Peyer's patch (tissue), 4 donors: ENCODE measurements at places on chromosomes 5 and 9. TPM values are rescaled to one million over a fixed set of nuclear protein-coding genes. Genes with fewer than 3 reads are reported as not detected.

Gene ADCY2
- total RNA-seq = 2.4 TPM

Gene ADAMTS2
- 8.3 TPM for total RNA-seq

Gene FBXL7
- total RNA-seq = 5.8 TPM

Gene TMOD1
- 5.4 TPM for total RNA-seq

Gene TGFBI
- 27.3 TPM for total RNA-seq

Gene CDH9
- total RNA-seq = not detected

Gene SLC34A1
- total RNA-seq = not detected

Gene GRM6
- total RNA-seq = not detected

Gene GPRIN1
- total RNA-seq = 0.83 TPM

Gene FLT4
- total RNA-seq = 3.9 TPM

DNA sequence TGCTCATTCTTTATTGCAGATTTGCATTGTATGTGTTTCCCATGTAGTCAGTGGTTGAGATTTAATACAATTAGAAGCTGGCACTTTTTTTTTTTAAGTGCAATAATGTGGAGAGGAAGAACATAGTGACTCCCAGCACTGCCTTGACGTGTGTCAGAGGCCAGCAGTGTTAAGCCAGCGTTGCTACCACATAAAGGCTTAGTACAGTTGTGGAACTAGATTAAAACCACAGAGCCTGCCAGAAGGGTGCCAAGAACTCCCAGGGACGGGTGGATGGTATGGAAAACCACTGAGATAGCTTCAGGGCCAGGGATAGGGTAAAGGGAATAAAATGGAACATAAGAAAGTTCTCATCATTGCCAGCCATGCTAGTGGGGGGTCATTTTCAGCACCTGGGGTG, 142.9 kb downstream of the TRIO start:
- H3K27ac ChIP-seq = no peak overlapping the region
- no peak for DNase-seq
- H3K4me1 ChIP-seq = no peaks in the 10 kb centered on the region
- peaks cover 35% of the 10 kb centered on the region for H3K36me3 ChIP-seq
- no peaks in the 10 kb centered on the region for H3K27me3 ChIP-seq

- H3K36me3 ChIP-seq = no peaks in the 10 kb centered on the region
- no peak overlapping the region for H3K4me3 ChIP-seq
- no peaks in the 10 kb centered on the region for H3K4me1 ChIP-seq
- no peaks in the 10 kb centered on the region for H3K27me3 ChIP-seq
These were observed 65.0 kb downstream of the CEMIP2 start for GRCh38 chr9:71703172-71703872.

DNA sequence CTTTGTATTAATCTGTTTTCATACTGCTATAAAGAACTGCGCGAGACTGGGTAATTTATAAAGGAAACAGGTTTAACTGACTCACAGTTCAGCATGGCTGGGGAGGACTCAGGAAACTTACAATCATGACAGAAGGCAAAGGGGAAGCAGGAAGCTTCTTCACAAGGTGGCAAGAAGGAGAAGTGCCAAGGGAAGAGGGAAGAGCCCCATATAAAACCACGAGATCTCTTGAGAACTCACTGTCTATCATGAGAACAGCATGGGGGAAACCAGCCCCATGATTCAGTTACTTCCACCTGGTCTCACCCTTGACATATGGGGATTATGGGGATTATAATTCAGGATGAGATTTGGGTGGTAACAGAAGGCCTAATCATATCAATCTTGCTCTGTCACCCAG, 60.9 kb upstream of the CHD1 start:
- H3K27me3 ChIP-seq = no peaks in the 10 kb centered on the region
- DNase-seq = no peak
- H3K4me3 ChIP-seq = no peak overlapping the region
- H3K27ac ChIP-seq = no peak overlapping the region
- H3K36me3 ChIP-seq = no peaks in the 10 kb centered on the region

DNA sequence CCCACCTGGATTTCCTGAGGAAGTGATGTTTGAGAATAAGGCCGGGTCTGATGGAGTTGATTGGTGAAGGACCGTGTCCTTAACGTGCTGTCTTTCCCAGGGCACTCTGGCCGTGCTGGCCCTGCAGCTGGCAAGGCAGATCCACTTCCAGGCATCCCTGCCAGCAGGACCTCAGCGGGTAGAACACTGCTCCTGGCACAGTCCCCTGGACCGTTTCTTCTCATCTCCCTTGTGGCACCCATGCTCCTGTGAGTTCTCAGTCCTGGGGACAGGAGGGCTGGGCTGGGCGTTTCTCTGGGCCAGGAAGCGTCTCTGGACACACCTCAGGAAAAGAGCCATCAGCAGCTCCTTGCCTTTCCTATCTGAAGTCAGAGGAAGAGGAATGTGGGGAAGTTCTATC, 4.4 kb downstream of the DELE1 start:
- H3K4me3 ChIP-seq = no peak overlapping the region
- H3K27me3 ChIP-seq = no peaks in the 10 kb centered on the region
- peaks cover 8% of the 10 kb centered on the region for H3K4me1 ChIP-seq
- DNase-seq = no peak
- peaks cover 3% of the 10 kb centered on the region for H3K36me3 ChIP-seq
- H3K27ac ChIP-seq = no peak overlapping the region

DNA sequence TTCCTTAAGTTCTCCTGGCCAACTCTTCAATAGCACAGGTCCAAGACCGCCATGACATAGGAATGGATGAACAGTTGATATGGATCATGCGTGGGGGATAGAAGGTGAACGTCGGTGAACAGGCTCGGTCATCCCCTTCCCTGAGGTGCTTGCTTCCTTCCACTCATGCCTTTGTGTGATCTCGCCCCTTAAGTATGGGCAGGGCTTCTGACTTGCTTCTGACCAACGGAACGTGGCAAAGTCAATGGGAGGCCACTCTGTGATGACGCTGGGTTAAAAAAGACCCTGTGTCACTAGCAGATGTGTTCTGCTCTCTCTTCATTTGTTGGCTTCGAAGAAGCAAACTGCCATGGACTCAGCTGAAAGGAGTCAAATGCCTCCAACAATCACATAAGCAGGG, 240.5 kb upstream of the TUT7 start:
- no peak for DNase-seq
- no peaks in the 10 kb centered on the region for H3K36me3 ChIP-seq
- no peak overlapping the region for H3K27ac ChIP-seq
- no peak overlapping the region for H3K4me3 ChIP-seq

- no peaks in the 10 kb centered on the region for H3K36me3 ChIP-seq
- no peaks in the 10 kb centered on the region for H3K27me3 ChIP-seq
- peak; percentile 83 for DNase-seq
- no peaks in the 10 kb centered on the region for H3K4me1 ChIP-seq
- no peak overlapping the region for H3K27ac ChIP-seq
These were observed 43.1 kb downstream of the BOD1 start for GRCh38 chr5:173573126-173573960.

DNA sequence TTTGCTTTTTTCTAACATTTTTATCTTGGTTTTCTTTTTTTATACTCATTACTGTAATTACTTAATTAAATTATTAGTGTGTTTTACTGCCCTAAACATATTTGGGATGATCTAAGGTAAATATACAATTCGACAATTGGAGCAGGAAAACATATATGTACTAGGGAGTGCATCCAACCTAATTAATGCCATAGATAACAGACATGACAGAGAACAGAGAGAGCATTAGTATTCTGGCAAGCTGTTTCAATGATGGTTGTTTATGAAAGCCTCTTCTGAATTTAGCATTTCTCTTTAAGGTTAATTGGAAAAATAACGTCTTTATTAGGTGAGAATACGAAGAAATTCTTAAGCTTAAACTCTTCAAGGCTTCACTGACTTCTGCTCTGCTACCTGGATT, 300.1 kb upstream of the PRR16 start:
- no peak overlapping the region for H3K27ac ChIP-seq
- no peak overlapping the region for H3K4me3 ChIP-seq
- H3K4me1 ChIP-seq = no peaks in the 10 kb centered on the region
- DNase-seq = no peak

DNA sequence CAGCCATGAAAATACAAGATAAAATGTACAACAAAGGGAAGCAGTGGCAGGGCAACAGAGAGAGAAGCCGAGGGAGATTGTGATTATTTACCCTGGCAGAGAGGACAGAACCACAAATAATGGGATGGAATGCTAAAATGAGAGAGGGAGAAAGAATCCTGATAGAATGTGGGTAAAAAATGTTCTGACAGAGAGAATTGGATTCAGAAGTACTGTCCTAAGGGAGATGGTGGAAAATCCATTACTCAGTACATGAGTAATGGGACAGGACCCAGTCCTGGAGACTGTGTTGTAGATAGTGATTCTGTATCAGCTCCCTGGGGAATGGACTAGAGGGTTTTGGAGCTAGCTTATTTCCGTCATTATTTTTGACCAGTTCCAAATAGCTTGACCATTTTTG, 831.5 kb downstream of the MAT2B start:
- no peak for DNase-seq
- no peaks in the 10 kb centered on the region for H3K27me3 ChIP-seq
- no peaks in the 10 kb centered on the region for H3K4me1 ChIP-seq
- H3K4me3 ChIP-seq = no peak overlapping the region
- H3K36me3 ChIP-seq = no peaks in the 10 kb centered on the region
- H3K27ac ChIP-seq = no peak overlapping the region

DNA sequence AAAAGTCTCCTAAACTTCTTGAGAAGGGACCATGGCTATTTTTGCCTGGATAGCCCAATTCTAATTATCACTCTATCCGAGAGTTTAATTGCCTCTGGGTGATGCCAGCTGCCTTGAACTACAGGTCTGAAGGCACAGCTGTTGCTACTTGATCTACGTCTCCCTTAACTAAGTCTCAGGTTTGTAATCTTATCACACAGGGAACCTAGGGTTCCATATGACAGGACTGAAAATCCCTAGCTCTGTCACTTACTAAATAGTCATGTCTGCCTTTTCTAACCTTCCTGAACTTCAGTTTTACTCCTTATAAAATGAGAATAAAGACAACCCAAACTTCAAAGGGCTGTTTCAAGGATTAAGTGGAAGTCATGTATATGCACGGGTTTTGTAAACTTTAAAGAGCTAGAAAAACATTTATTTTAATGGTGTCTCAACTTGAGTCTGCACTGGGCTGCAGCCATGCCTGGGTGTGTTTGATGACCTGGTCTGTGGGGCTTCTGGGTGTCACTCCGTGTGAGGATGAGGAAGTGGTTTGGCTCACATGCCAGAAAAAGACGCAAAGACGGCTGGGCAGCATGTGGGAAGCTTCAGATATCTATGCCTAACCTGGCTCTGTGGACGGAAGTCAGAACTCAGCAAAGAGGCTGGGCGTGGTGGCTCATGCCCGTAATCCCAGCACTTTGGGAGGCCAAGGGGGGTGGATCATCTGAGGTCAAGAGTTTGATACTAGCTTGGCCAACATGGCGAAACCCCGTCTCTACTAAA, 129.3 kb upstream of the SLC44A1 start:
- peak; percentile 77 for DNase-seq
- H3K36me3 ChIP-seq = no peaks in the 10 kb centered on the region
- no peak overlapping the region for H3K27ac ChIP-seq
- H3K4me3 ChIP-seq = no peak overlapping the region
- no peaks in the 10 kb centered on the region for H3K4me1 ChIP-seq

DNA sequence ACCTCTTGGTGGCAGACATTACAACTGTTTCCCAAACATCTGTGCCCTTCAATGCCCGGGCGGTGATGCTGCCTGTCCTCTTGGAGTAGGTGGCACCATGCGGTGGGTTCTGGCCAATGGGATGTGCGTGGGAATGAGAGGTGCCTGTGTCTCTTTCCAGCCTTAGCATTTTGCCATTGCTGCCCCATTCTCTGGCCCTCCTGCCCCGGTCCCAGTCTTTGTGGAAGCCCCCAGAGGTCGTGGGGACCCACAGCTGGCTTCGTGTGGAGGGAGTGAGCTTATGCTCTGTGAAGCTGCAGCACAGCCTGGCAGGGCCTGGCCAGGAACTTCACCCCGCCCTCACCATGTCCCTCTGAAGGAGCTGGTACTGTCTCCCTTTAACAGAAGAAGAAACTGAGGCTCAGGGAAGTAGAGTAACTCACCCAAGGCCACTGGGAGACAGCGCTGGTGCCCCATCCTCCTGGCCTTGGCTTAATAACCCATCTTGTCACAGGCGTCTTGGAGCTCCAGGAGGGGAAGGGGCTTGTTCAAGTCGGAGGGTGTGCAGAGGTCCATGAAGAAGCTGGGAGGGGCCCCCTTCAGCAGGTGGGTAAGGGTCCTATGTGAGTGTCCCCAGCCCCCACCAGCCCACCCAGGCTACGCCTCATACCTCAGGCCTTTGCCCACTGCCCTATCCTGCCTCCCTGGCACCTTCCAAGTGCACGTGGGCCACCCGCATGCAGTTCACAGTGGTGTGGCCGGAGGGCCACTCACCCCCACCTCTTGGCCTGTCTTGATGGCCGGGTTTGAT, 173.6 kb downstream of the GAPVD1 start:
- H3K4me1 ChIP-seq = no peaks in the 10 kb centered on the region
- H3K27me3 ChIP-seq = no peaks in the 10 kb centered on the region
- H3K36me3 ChIP-seq = no peaks in the 10 kb centered on the region
- no peak overlapping the region for H3K4me3 ChIP-seq
- H3K27ac ChIP-seq = no peak overlapping the region

GRCh38 chr5:112549605-112550166, 130.6 kb upstream of the EPB41L4A start:
- no peak overlapping the region for H3K27ac ChIP-seq
- no peak for DNase-seq
- no peaks in the 10 kb centered on the region for H3K27me3 ChIP-seq
- no peak overlapping the region for H3K4me3 ChIP-seq
- H3K36me3 ChIP-seq = no peaks in the 10 kb centered on the region
- H3K4me1 ChIP-seq = no peaks in the 10 kb centered on the region

GRCh38 chr5:1751026-1751863, 48.4 kb downstream of the MRPL36 start:
- DNase-seq = no peak
- H3K27me3 ChIP-seq = no peaks in the 10 kb centered on the region
- no peak overlapping the region for H3K27ac ChIP-seq
- H3K36me3 ChIP-seq = no peaks in the 10 kb centered on the region

GRCh38 chr9:92349771-92350739, 24.3 kb downstream of the CENPP start:
- H3K27ac ChIP-seq = peak overlapping the region; percentile 29
- H3K4me3 ChIP-seq = no peak overlapping the region
- H3K36me3 ChIP-seq = no peaks in the 10 kb centered on the region
- H3K4me1 ChIP-seq = no peaks in the 10 kb centered on the region
- H3K27me3 ChIP-seq = no peaks in the 10 kb centered on the region

- no peaks in the 10 kb centered on the region for H3K27me3 ChIP-seq
- H3K27ac ChIP-seq = no peak overlapping the region
- no peaks in the 10 kb centered on the region for H3K36me3 ChIP-seq
- H3K4me1 ChIP-seq = no peaks in the 10 kb centered on the region
- DNase-seq = no peak
These were observed 41.5 kb downstream of the SPRY4 start for GRCh38 chr5:142283304-142283703.

DNA sequence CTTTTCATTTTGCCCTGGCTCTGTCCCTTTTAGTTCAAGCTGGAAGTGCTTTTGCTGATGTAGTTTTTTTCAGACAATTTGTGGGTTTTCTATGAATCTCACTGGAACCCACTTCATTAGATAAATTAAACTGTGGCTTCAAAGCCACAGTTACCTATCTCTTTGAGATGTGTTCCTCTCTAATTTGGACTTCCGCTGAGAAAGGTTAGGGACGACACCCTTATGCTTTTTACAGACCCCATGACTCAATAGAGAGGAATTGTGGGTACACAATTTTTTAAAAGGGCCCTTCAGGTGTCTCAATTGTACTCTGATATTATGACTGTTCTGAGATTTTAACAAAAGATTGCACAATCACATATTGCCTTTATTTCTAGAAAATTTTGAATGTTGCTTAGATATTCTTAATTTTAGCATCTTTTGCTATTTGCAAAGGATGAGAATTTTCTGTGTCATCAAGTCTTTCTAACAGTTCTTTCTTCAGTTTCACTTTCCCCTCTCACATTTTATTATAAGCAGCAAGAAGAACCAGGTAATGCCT, 110.6 kb downstream of the GADD45G start:
- no peaks in the 10 kb centered on the region for H3K36me3 ChIP-seq
- no peaks in the 10 kb centered on the region for H3K4me1 ChIP-seq
- no peak for DNase-seq
- H3K27ac ChIP-seq = no peak overlapping the region
